ENCODE measurements at places on chromosomes 16 and 17.

DNA sequence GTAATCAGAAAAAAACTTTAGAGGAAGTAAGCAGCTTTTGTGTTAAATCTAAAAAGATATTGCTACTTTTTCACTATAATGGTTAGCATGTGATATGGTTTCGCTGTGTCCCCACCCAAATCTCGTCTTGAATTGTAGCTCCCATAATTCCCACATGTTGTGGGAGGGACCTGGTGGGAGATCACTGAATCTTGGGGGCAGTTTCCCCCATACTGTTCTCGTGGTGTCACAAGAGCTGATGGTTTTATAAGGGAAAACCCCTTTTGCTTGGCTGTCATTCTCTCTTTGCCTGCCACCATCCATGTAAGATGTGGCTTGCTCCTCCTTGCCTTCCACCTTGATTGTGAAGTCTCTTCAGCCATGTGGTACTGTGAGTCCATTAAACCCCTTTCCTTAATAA, 117.1 kb downstream of the KCNJ2 start:
- DNase-seq, result no peak

GRCh38 chr17:43530288-43531081, 15.7 kb downstream of the ETV4 start:
- no peak for DNase-seq

GRCh38 chr17:17021194-17021863, 20.9 kb upstream of the MPRIP start:
- no peak for DNase-seq

DNA sequence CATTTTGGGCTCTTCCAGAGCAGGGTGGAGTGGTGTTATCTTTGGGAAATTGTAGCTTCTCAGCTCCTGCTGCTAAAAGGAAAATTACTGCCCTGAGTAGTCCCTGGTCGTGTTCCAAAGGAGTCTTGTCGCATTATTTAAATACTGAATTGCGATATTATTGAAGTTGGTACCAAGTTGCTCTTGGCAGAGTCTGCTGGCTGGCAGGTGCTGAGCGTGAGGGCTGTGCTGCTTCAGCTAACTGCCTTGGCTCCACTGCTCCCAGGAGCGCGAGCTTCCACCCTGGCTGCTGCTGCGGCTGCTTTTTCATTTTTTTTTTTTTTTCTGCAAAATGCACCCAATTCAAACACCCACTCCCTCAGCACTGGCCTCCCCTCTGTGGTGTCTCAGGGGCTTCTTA, 289.8 kb downstream of the MAF start:
- no peak for DNase-seq

DNA sequence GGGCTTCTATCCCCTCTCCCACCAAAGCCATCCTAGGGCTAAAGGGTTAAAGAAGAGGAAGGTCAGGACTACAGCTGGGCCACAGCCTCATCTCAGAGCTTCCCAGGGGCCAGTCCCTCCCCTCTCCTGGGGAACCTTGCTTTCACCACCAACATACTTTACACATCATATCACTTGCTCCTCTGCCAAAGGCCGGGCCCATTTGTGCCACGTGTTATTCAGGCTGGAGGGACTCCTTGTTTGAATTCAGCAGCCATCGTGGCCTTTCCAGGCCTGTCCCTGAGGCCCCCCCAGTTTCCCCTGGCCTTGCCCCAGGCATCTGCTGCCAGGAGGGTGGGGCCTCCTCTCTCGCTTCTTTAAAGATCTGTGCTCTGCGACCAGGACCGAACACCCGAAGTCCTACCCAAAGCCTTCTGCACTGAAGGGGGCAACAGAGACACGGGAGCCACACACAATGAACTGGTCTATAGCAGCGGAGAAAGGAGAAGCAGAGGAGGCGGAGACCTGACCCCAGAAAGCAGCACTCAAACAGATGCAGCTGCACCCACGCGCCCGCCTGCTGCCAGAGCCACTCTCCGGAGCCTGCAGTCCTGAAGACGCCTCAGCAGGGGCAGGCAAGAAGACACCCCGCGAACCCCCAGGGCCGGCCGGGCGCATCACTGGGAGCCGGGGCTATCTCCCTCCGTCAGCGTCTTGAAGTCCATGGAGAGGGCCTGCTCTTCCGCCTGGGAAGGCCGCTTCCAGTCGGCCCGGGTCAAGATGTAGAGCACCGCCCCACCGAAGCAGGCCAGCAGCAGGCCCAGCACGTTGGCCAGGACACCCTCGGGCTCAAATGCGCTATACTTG, 12.1 kb downstream of the CYB561 start:
- DNase-seq, result no peak

DNA sequence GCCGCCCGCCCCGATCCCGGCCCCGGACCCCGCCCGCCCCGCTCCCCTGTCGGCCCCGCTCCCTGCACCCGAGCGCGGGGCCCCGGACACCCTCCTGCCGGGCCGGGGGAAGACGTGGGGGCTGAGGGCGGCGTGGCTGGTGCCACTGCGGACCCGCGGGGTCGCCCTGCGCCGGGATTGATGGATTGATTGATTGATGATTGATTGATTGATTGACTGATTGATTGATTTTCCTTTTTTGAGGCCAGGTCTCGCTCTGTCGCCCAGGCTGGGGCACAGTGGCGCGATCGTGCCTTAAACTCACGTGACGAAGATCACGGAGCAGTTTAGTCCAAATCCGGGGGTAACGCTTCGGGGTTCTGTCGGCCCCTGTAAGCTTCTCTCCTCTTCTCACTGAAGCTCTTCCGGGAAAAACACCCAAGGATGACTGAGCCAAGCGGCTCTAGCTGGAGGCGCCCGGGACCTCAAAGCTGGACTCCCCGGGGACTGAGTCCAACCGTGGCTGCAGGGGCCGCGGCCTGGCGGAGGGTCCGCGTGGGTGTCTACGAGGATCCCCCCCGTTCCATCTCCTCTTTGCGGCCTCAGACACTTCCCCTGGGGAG, 40.2 kb upstream of the BHLHA9 start:
- DNase-seq, result no peak

DNA sequence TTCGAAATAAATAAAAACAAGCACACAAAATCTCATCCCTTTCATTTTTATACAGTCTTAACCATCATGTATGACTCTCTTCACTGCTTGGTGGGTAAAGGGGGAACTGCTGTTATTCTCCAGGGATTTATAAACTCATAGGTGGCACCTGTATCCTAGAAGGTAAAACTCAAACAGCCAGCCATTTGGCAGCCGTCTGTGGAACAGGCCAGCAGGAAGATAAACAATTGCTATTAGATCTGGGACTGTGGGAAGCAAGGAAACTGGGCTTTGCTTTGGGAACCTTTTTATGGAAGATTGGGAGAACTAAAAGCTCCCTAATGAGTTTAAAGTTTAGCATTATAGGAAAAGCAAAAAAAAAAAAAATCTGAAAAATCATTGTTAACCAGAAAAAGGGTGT, 126.0 kb downstream of the TANGO6 start:
- no peak for DNase-seq

- peak; percentile 40 for DNase-seq
Measured at GRCh38 chr17:80005360-80006338, 30.0 kb downstream of the TBC1D16 start.

DNA sequence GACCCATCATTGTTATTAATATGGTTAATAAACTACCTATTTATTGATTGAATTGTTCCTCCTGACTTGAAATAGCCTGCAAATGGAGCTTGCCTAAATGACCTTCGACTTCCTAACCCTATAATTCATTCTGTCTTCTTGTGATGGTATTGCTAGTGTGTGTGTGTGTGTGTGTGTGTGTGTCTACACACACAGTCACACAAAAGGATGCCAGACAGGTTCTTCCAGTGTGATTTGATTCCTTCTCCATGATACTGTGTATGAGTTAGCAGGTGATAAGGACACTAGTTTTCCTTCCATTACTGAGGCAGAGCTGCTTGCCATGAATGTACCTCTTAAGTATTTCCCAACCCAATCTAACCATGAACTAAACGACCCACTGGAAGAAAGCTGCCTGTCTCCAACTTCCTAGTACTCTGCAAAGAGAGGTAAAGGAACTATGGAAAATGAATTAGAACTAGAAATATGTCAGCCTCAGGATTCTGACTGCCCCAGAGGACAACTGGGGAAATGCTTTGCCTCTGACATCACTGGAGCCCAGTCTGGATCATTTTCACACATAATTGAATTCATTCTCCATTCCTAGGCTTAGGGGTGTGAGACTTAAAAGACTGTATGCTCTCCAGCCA, 3.5 kb upstream of the CDC6 start:
- no peak for DNase-seq

DNA sequence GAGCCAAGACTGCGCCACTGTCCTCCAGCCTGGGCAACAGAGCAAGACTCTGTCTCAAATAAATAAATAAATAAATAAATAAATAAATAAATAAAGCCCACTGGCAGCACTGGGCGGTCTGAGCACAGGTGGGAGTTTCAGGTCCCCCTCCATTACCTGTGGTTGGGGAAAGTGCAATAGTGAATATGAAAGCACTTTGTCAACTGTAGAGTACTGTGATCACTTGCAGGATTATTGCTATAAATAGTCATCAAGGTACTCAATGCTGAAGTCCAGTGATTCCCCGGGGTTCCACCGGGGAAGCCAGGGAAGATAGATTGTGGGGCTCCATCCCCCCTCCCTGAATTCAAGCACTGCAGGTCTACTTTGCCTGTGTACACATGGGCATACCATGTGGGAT, 42.7 kb upstream of the CPNE2 start:
- no peak for DNase-seq
